Spleen (tissue), 13 donors: ENCODE measurements at places on chromosomes 5 and 9. TPM values are rescaled to one million over a fixed set of nuclear protein-coding genes. Genes with fewer than 3 reads are reported as not detected.

TMEM171 gene
- 9.1 TPM for polyA plus RNA-seq

FYB1 gene
- 21.0 TPM for polyA plus RNA-seq

SHC3 gene
- polyA plus RNA-seq: 0.06 TPM

ADAMTS2 gene
- polyA plus RNA-seq: 16.8 TPM

TAF11L8 gene
- not detected for polyA plus RNA-seq

SCGB3A2 gene
- not detected for polyA plus RNA-seq

BHMT gene
- polyA plus RNA-seq: not detected

ANKRD33B gene
- 5.3 TPM for polyA plus RNA-seq

DOLK gene
- 5.3 TPM for polyA plus RNA-seq

SPAAR gene
- 1.9 TPM for polyA plus RNA-seq

SEMA5A gene
- 2.1 TPM for polyA plus RNA-seq

DBH gene
- 0.26 TPM for polyA plus RNA-seq
